ENCODE measurements at places on chromosomes 5 and 9.

GRCh38 chr5:141978389-141978788, 9.5 kb downstream of the RNF14 start:
- no peak for DNase-seq

- DNase-seq, result no peak
These were observed 39.3 kb downstream of the BOD1 start for GRCh38 chr5:173577166-173577565.

DNA sequence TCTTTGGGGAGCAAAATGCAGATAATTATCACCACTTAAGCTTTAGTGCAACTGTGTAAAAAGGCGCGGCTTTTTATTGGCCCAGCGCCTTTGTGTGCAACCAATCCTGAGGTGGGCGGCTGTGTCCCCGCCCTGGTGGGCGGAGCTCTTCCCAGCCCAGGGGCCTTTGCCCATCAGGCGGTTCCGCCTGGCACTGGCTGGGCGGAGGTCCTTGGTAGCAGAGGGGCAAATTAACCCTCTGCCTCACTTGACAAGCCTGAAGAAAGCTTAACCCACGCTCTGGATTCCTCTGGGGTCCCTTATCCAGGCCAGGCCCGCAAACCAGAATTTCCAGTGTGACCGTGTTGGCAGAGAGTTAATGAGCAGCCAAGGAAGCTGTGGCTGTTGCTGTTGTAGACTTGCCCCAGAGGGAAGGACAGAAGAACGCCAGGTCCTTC, 12.8 kb upstream of the NIPAL4 start:
- DNase-seq, result no peak

DNA sequence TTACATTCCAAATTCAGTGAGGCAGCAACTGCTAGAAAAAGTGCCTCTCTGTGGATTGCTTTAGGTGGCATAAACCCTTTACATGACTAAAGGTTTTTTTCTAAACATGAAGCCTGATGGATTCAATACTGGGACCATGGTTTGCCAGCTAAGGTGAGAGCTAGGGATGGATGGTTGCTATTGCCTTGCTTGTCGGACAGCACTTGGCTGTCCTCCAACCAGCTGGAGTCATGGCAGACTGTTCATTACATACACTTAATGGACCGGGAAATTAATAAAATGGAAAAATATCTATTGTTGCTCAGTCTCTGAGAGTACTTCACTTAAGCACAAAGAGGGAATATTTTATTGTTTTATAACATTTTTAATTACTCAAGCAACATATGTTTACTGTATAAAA, 116.9 kb upstream of the TRPC7 start:
- DNase-seq, result no peak

DNA sequence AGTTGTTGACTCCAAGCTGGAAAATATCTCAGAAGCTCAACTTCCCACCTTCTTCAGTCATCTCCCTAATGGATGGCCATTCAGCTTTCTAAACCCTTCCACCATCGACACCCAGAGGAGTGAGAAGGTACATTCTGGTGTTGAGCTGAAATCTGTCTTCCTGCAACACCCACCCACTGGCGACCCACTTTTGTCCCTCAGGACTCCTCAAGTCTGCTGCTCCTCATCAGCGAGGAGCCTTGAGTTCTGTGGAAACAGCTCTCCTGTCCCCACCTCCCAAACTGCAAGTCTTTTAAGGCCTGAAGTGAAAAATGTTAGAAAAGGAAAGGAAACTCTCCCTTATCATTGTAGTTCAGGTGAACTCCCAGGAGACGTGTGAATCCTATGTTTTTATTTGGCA, 111.5 kb upstream of the HAND1 start:
- no peak for DNase-seq

- no peak for DNase-seq
These were observed 108.9 kb upstream of the POU5F2 start for GRCh38 chr5:93850311-93850710.

- DNase-seq, result no peak
These were observed 21.1 kb downstream of the RALGDS start for GRCh38 chr9:133099726-133100505.

DNA sequence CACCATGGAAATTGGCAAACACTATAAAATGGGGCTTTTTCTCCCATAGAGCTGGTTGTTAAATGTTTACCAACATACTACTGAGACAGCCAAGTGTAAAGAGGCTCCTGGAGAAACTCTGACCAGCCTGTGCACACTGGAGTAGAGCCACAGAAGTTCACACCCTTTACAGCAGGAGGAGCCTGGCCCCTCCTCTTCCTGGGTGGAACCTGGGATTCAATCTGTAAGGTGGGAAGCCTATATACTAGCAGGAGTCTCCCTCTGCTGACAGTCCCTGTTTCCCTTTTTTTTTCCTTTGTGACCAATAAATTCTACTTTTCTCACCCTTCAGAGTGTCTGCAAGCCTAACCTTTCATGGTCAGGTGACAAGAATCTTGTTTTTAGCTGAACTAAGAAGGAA, 10.4 kb upstream of the SLC30A5 start:
- DNase-seq, result no peak

DNA sequence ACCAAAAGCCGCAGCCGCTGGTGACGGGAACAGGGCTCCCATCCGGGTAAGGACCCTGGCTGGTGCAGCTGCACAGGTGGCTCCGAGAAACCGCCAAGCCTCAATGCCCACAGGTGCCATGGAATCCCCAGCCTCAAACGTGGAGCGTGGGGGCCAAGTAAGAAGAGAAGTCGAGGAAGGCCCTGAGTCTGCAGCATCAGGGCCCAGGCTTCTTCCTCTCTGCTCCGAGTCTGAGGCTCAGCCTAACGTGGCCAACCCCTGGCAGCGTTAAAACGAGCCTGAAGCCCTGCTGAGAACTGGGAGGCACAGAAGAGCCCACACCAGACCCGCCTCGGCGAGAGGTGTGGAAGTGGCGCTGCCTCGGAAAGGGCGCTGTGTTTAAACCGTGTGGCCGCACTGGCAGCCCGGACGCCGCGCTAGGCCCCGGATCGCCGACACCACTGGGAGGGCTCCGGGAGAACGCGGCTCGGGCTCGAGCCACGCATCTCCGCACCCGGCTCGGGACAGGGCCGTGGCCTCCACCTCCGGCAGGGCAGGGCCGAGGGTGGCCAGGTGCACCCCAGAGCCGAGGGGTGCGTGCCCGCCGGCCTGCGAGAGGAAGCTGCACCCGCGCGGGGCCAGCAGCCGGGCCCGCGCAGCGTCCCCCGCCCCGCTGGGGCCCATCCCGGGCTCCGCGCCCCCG, 730 bp downstream of the ZMYND19 start:
- DNase-seq, result no peak

DNA sequence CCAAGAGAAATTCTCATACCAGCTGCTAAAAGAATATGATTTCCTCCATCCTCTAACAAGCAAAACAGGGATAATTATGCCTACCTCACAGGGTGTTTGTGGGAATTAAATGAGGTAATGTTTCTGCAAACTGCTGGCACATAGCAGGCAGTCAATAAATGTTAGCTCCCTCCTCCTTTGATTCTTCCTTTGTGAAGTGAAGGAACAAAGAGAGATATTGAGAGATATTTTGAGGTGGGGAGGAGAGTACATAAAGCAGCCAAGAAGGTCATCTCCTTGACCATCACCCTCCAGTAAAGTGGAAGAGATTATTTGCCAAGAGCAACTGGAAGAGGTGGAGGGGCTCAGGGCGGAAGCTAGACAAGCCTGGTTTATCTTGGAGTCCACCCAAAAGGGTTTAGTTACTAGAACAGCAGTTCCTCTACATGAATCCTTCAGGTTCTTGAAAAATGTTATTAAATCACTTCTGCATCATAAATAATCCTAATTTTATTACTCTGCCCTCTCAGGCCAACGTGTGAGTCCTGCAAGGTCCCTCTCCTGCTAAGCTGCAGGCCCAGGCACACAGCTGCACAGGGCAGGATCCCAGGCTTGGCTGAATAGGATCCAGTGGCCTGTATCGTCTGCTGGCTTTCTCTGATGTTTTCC, 35.0 kb upstream of the TLE1 start:
- DNase-seq, result no peak

DNA sequence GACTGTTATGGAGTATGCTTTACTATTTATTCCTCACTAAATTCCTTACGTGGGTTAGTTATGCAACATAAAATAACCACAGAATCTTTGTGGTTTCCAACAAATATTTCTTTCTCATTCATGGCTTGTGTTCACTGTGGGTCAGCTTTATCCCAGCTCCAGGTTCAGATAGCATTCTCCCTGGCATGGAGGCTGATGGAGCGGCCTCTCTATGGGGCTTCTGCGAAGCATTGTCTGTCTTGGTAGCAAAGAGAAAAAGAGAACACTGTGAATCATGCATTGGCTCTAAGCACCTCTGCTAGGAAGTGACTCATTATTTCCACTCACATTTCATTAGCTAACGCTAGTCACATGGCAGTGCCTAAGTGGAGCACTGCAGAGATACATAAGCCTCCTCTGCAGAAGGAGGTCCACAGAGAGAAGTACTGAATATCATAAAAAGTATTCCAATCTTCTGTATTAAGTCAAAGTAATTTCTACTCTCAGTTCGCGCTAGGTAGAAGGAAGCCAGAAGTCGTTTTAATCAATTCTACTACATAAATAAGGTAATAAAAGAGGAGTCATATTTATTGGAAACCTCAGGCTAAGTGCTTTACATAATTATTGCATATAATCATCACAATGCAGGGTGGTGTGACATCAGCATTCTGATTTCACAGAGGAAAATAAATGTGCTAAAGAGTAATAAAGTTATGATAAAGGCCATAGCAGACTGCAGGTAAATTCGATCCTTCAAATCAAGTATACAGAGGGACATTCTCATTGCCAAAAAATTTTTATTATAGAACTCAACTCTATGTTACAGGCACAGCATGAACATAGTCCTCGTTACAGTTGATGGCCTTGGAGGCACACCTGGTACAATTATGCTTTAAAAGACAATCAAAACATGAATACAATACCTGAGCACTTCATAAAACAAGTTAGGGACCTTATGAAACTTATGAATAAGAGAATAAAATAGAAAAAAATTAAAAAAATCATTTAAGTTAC, 531.1 kb downstream of the CETN3 start:
- no peak for DNase-seq

DNA sequence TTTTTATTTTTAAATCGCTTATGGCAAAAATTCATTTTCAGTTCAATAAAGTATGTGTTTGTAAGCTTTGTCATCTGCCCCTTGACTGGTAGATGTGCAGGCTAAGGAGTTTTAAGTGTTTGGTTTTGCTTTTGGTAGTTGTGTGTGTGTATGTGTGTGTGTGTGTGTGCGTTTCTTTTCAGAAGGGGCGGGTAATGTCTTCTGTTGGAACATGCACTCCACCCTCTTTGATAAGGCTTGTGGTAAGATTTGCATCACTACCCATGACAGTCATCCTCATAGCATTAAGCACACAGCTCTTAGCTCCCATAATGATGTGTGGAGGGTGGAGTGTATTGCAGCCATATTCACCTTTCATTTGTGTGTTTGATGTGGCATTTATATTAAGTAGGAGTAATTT, 92.1 kb upstream of the FSD1L start:
- no peak for DNase-seq

GRCh38 chr5:97088774-97089148, 53.6 kb downstream of the LIX1 start:
- DNase-seq, result no peak

GRCh38 chr5:138096997-138097828, 13.4 kb downstream of the WNT8A start:
- DNase-seq, result no peak

DNA sequence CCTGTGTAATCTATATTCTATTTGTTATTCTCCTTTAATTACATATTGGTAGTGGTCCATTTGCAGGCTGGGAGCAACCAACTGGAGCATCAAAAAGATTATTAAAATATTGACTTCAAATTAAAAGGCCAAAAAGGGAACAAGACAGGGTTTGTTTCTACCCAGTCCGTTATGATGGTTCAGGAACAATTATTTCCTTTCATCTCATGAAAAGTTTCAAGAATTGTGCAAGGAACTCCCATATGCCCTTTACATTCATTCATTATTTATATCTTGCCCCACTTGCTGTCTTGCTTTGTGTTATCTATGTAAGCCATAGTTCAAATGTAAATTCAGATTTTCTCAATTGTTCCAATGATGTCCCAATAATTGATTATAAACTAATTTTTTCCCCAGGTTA, 58.7 kb upstream of the TLE1 start:
- DNase-seq, result no peak

DNA sequence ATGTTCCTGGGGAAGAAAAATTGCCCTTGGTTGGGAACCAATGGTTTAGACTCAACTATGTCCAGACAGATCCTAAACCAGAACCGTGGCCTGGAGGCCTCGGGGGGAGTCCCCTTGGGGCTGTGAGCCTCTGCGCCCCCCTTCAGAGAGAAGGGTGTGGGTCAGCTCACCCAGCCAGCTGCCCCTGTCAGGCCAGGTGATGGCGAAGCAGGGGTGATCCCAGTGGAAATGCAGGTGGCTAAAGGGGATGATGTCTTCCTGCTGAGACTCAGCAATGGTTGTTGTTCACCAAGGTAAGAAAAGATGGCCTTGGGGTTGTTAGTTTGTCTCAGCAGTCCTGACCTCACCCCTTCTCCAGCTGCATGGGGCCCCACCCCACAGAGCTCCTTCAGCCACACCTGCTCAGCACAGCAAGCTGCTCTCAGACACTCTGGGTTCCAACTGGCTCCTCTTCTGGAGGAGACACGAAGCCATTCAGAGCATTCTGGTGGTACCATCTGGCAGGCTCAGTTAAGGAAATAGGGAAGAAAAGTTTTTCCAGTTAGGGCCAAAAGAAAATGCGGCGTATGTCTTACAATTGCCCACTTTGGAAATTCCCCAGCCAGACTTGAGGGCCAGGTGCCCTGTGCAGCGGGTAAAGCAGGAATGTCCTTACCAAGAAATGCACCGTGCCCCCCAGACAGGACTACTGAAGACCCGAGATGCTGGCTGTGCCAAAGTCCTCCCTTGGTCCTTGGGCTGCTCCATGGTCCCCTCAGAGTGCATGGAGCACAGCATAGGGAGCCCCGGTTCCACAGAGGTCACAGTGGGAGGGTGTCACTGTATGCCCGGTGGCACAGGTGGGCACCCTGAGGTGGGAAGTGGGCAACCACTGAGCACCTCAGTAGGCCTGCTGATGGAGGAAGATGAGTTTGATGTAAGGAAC, 90.2 kb downstream of the NSUN2 start:
- no peak for DNase-seq

DNA sequence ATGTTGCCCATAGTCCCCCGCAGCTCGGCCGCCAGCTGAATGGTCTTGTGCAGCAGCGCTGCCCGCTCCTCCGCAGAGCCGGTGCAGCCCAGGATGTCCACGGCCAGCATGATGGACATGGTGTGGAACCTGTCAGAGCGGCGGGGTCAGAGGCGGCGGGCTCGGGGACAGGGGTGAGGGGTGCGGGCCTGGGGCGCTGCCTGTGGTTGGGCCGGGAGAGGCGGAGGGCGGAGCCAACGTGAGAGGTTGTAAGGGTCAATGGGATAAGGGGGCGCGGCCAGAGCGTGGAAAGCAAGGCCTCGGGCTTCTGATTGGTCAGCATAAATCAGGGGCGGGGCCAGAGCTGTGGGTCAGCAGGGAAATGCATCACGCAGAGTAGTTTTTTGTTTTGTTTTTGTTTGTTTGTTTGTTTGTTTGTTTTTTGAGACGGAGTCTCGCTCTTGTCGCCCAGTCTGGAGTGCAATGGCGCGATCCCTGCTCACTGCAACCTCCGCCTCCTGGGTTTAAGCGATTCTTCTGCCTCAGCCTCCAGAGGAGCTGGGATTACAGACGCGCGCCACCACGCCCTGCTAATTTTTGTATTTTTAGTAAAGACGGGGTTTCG, 6.8 kb upstream of the TOR2A start:
- DNase-seq, result no peak
